ENCODE measurements at places on chromosomes 13 and 19.
A peak's percentile ranks its signal among the peaks of the same experiment; 100 is the strongest.

GRCh38 chr19:18279516-18280246 is 1.7 kb downstream of the JUND start:
- peak; percentile 81 for DNase-seq

GRCh38 chr19:44111910-44112463 is 1.2 kb upstream of the ZNF225 start:
- DNase-seq = peak; percentile 52

GRCh38 chr13:42039946-42040729 is 8.3 kb upstream of the DGKH start:
- no peak for DNase-seq

GRCh38 chr19:43464134-43464775 is 1.2 kb downstream of the LYPD3 start:
- peak; percentile 88 for DNase-seq

- no peak for DNase-seq
Measured at GRCh38 chr13:49093376-49093775, 117.7 kb downstream of the FNDC3A start.

DNA sequence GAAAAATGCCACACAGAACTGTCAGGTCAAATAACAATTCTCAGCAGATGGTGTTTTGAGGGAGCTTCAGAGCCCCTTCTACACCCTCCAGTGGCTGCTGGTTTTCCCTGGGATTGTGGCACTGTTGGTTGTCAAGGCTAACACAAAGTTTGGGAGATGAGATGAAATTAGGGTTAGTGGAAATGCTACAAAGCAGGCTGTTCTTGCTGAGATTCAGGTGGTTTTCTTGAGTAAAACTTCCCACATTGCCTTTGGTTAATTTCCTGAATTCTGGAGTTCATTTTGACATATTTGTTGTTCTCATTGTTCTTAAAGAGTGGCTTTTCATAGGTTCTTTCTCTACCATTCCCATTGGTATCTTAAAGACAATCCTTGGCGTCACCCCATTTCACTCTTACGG is 22.1 kb downstream of the MED4 start:
- no peak for DNase-seq

DNA sequence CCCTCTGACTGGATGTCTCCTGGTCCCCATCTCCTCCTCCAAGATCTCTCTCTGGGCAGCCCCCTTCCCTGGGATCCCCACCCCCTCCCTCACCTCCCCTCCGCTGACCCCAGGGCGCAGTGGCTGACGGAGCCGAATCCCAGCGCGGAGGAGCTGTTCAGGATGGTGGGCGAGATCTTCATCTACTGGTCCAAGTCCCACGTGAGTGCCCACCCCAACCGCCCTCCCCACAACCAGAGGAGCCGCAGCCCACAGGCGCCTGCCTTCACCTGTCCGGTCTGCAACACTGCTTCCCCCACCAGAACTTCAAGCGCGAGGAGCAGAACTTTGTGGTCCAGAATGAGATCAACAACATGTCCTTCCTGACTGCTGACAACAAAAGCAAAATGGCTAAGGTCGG is 89.4 kb downstream of the RYR1 start:
- DNase-seq = no peak

GRCh38 chr13:105721016-105721415 is 814.4 kb downstream of the EFNB2 start:
- no peak for DNase-seq

DNA sequence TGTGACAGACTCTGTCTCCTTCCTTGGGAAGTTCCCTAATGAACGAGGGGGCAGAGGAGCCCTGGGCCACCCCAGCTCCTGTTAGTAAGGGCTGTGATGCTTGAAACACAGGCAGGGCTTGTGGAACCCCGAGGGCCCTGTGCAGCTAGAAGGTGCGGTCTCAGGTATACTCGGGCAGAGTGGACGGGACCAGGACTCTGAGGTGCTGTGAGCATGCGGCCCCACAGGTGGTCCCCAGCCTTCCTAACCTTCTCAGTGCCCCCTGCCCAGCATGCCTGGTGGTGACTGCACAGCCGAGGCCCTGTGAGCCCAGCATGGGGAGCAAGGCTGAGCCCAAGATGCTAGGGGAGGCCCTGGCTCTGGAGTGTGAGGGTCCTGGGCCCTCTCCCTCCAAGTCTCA is 4.0 kb upstream of the SIGLEC8 start:
- DNase-seq = no peak

GRCh38 chr13:37065890-37066526 is 6.5 kb upstream of the SUPT20H start:
- no peak for DNase-seq

DNA sequence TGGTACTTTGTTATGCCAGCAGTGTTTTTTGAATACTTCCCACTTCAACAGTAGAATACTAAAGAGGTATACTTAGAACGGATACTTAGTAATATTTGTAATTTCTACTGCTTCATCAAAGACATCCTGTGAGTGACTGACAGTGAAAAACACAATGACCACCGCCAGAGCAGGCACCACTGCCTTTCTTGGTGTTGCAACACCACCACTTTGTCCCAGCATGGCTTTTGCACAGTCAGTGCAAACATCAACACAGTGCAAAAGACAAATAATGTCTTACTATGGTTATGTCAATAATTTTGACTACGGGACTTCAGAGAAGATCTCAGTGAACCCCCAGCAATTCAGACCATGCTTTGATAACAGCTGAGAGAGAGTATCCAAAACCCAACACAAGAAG is 220.5 kb downstream of the RBM26 start:
- no peak for DNase-seq

DNA sequence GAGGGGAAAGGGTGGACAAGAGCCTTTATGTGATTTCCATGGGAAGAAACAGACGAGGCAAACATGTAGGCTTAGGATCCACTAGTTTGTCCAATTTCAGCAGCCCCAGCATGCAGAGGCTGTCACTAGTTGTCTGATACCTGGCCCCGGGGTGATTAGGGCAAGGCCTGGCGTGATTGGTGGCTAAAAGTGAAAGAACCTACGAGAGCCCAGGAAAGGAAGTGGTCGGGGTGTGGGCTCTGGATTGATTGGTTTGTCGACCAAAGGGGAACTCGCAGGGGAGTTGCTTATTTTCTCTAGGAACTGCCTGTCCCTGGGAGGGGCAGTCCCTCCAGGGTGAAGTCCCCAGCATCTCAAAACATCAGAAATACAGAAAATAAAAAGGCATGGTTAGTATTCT is 64.2 kb upstream of the UQCRFS1 start:
- DNase-seq = no peak

DNA sequence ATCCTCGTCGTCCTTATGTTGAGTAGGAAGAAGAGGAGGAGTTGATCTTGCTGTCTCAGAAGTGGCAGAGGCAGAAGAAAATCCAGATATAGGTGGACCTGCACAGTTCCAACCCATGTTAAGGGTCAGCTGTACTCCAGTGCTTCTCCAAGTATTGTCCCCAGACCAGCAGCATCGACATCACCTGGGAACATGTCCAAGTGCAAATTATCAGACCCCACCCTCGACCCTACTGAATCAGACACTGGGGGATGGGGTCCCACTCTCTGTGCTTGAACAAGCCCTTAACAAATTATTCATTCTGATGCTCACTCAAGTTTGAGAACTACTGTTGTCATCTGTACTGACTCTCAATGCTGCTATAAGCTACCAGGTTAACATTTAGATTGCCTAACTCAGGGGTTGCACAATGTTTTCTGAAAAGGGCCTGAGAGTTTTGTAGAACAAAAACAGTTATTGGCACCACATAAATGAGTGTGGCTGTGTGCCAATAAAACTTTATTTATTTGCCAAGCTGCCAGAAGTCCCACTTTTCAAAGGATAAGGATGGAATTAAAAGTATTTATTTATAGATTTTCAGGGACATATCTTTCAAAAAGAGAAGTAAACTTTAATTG is 226.7 kb upstream of the IPO5 start:
- DNase-seq = no peak

GRCh38 chr19:9065457-9066014 is 21.3 kb upstream of the OR1M1 start:
- no peak for DNase-seq

- no peak for DNase-seq
Measured at GRCh38 chr13:19150712-19151228, 30.9 kb downstream of the TUBA3C start.

- no peak for DNase-seq
Measured at GRCh38 chr19:50024719-50025021, 502 bp downstream of the VRK3 start.

DNA sequence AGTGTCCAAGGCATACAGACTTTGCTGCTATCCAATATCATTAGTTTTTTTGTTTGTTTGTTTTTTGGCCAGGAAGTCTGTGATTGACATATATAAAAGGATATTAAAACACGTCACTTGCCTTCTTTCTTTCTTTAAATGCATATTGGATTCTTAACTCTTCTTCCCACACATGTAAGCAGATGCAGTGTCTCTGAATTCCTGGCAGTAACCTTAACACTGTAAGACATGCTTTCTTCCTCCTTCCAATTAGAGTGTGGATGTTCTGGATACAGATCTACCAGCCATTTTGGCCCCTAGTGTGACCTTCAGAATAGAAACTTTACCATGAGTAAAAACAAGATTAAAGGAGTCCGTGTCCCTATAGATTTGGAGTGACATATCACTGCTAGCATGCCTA is 967.4 kb upstream of the PRR20A start:
- no peak for DNase-seq

GRCh38 chr19:13212759-13213330 is 62.6 kb downstream of the IER2 start:
- peak; percentile 86 for DNase-seq

DNA sequence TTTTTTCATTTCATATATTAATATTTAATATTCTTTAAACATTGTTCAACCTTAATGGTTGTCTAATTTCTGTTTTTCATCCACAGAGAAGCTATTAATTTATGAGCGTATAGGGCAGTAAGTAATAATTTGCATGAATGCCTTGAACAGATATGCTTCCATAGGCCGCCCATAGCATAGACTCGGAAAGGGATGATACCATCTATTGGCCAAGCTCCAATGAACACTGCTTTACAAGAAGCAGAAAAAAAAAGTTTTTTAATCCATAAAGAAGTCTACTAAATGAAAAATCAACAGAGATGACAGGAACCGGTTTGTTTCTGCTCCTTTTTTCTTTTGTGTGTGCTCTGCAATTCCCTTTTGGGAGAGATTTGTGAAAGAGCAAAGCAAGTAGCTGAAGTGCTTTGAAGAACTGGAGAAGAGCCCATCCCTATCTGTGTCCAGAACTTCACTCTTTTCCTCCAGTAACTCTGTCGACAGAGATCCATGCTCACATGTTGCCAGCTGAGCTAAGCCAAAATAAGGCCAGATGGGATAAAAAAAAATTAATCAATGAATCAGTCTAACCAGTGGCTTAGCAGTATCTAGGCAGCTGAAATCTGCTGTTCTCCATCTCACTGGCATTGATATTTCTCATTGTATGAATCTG is 215.9 kb upstream of the SOX21 start:
- DNase-seq = no peak

DNA sequence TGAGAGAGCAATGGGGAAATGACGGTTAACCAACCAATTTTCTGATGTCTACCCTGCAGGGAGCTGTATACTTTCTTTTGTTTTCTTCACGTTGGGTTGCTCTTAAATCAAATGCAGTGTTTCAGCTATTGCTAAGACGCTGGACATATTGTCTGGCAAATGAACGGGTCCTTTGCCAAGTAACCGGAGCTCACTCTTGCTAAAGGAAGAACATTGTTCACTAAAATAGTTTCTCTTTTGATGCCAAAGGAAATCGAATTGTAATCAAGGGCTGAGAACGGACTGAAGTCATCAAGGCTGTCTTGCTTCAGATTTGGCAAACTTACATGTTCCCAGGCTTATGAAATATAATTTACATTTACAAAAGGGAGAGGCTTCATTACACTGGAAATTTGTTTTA is 142.3 kb upstream of the ARGLU1 start:
- DNase-seq = no peak

DNA sequence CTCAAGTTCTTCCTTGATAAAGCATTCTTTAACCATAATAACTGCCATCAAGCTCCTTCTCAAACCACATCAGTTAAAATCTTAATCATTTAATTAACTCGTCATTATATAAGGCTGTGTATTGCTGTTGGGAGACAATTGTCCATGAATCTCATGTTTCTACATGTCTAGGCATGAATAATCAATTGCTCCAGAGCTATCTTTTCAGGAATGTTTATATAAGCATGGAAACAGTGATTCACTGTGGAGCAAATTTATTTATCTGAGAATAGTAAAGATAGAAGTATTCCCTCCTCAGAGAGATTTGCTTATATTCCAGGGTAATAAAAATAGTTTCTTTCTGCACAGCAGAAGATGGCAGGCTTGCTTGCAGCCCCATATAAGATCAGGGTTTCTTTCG is 71.1 kb downstream of the CBY2 start:
- DNase-seq = no peak

DNA sequence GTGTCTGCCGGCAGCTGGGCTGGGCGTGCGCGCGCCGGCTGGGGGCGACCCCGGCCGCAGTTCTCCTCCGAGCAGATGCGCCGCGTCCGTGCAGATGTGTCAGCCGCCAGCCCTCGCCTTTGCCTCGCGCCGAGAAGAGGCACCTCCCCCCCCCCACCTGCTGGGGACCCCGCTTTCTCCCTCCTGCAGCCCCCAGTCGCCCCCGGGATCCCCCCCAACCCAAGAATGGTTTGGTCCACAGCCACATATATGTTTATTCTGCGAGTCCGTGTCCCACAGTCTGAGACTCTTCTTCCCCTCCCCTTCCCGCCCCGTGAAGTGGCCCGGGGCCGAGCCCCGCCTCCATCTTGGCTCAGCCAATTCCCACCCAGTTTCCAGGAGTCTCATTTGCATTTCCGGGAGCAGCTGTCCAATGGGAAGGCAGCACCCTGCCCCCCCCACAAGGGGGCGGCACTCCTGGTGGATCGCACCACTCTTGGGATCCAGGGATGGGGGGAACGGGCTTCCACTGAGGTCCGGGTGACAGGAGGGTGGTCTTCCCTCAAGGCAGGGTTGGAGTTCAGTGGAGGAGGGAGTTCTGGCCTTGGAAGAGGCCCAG is 8.6 kb downstream of the ISOC2 start:
- DNase-seq = no peak

DNA sequence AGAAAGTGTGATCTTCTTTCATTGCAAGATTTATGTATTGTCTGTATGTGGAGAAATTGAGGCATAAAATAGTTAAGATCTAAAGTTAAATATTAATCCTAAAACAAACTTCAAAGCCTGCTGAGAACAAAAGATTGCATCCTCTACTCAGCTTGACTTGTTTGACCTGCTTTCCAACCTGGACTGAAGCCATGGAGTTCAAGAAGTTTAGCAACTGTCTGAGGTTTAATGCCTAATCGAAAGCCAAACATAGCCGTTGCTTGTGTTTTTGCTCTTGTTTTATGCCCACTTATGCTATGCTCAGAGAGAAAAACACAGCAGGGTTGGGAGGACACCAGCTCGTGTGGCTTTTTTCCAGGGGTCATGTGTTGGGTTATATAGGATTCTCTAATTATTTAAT is 135.6 kb downstream of the NUFIP1 start:
- no peak for DNase-seq

- DNase-seq = no peak
Measured at GRCh38 chr13:29020314-29020713, 200.2 kb downstream of the MTUS2 start.

DNA sequence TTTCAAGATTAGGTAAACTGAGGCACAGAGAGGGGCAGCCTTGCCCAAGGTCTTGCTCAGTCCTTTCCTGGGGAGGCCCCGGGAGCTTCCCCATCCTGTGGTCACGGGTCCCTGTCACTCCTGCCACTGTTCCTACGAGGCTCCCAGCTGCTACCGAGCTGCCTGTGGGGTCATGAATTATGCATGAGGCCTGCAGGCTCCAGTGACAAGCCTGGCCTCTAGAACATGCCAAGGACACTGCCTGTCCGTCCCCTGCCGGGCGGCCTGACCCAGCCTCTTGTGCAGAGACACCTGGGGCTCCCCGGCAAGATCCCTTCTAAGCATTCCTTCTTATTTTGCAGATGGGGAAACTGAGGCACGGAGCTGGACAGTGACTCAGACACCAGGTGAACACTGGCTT is 2.7 kb downstream of the FCHO1 start:
- DNase-seq = no peak

- no peak for DNase-seq
Measured at GRCh38 chr19:13920940-13921747, 15.1 kb downstream of the CC2D1A start.

Data from H1 (cell line).